ENCODE measurements at places on chromosomes 11 and 22.

DNA sequence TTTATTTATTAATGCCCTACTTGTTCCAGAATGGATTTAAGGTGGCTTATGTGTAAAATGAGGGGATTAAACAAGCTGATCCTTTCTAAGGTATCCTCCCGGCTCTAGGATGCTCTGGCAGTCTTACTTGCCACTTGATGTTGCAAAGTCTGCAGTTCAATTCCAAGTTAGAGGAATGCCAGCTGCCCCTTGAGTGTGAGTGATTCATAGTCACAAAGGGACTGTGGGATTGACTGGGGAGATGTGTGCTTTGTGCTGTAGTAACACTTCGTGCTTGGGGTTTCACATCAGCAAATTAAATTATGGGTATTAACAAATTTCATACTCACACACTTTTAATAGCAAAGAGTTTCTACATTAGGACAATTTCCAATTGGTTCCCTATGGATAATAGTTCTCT lies 550.8 kb upstream of the CADM1 start:
- DNase-seq: no peak

- DNase-seq: no peak
Observed at GRCh38 chr11:27212248-27212780, 150.7 kb downstream of the CCDC34 start.

DNA sequence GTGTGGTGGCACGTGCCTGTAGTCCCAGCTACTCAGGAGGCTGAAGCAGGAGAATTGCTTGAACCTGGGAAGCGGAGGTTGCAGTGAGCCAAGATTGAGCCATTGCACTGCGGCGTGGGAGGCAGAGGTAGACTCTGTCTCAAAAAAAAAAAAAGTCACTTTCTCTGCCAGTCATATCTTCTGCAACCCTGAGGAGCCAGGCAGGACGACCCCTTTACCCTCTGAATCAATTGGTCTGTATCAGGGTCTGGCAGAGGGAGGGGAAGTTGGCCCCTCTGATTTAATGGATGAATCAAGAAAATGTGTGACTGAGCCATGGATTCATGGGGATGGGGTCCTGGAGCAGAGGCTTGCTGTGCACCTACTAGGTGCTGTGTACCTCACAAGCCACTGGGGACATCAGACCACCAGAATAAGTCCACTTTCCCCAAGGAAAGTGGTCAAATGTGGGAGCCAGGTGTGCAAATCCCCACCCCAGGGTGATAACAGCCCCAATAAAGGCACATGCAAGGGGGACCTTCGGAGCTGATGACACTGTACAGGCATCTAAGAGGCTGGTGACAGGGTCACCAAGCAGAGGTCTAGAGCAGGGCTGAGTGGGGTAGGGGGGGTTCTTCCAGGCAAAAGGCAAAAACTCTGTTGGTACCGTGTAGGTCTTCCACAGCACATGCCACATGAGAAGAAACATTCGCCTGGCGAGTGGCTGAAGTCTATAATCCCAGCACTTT lies 29.0 kb downstream of the TXN2 start:
- DNase-seq: no peak

- no peak for DNase-seq
Observed at GRCh38 chr11:1123970-1124369, 33.8 kb upstream of the MUC5AC start.

DNA sequence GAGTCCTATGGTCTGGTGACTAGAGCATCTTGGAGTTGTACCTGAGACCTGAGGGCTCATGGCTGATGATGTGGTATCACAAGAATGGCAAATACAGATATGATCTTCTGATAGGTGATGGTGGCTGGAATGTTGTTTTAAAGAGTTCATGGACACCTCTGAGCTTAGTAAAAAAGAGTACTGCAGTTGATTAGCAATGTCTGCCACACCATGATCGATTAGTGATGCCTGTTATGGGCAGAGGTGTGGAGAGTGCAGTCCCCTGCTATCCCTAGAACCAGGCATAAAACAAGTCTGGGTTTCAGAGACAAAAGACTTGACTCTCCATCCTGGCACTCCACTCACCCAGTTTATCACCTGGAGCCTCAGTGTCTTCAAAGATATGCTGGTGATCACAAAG lies 1.4 kb upstream of the BATF2 start:
- DNase-seq: no peak

DNA sequence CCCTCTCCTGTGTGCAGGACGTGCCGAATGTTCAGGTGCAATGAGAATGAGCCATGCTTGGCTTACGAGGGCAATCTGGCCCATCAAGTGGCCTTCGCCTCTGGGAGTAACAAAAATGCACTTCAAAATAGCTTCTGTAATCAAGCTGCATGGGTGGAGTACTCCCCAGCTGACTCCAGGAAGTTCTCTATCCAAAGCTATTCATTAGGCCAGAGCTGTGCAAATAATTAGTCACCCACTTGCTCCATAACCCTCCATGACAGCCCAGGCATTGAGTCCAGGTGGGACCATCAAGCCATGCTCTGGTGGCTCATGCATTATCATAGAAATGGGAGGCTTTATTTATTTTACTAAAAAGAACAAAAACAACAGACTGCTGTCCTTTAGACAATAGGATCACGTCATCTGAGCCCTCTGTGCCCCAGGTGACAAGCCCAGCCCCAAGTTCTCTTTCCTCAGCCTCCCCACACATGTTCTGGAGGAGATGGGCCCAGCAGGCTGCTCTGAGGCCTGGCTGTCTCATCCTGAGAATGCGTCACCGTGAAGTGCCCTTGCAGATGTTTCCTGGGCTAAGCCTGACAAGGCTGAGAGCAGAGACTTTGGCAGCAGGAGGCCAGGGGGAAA lies 244.7 kb downstream of the ETS1 start:
- no peak for DNase-seq

GRCh38 chr22:34534101-34534500 lies 531.9 kb upstream of the ISX start:
- DNase-seq: no peak

GRCh38 chr11:1873048-1873812 lies 18.5 kb downstream of the PRR33 start:
- DNase-seq: no peak

- no peak for DNase-seq
Observed at GRCh38 chr22:42536166-42536565, 16.6 kb upstream of the RRP7A start.

- DNase-seq: no peak
Observed at GRCh38 chr11:133553885-133554740, 21.8 kb upstream of the OPCML start.

DNA sequence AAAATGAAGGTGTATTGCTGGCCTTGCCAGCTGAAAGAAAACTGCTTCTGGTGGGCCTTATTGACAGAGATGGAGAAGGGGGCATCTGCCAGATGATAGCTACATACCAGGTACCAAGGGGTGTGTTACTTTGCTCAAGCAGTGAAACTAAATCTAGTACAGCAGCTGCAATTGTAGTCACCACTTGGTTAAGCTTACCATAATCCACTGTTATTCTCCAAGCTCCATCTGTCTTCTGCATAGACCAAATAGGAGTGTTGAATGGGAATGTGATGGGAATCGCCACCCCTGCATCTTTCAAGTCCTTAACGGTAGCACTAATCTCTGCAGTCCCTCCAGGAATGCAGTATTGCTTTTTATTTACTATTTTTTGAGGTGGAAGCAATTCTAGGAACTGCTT lies 45.8 kb upstream of the LIN7C start:
- no peak for DNase-seq

- DNase-seq: no peak
Observed at GRCh38 chr22:43474161-43475101, 62.6 kb downstream of the MPPED1 start.

GRCh38 chr11:82924522-82925224 lies 23.1 kb downstream of the DDIAS start:
- DNase-seq: no peak

DNA sequence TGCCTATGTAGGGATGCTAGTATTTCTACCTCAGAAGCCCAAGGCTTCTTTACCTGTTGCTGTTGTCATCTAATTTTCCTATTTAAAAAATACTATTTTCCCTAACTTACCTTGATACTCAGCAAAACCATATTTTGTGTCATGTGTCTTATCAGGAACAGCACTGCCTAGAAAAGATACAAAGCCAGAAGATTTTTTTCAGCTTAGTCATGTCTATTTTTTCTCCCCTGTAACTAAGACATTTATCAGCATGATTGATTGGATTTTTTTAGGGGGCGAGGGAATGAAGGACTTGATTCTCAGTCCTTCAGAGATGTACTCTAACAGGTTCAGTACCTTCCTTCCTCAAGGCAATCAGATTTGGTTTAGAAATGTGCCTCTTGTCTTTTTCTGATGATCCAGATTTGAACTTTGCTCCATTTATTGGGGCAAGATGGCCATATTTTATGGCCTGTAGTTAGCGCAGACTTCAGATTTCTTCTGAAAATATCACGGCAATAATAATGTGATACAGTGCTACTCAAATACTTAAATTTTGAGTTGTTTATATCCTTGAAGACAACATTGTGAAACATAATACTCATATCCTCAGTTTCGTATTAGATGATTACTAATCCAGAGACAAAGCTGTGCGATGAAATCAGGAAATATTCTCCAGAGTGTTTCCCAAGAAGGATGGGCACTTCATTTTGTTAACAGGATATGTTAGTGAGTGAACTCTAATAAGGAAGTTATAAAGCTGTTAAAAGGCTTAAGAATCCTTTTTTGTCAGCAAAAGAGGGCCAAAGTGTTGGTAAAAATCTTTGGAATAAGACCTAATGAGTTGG lies 3.8 kb upstream of the PIK3IP1 start:
- no peak for DNase-seq

DNA sequence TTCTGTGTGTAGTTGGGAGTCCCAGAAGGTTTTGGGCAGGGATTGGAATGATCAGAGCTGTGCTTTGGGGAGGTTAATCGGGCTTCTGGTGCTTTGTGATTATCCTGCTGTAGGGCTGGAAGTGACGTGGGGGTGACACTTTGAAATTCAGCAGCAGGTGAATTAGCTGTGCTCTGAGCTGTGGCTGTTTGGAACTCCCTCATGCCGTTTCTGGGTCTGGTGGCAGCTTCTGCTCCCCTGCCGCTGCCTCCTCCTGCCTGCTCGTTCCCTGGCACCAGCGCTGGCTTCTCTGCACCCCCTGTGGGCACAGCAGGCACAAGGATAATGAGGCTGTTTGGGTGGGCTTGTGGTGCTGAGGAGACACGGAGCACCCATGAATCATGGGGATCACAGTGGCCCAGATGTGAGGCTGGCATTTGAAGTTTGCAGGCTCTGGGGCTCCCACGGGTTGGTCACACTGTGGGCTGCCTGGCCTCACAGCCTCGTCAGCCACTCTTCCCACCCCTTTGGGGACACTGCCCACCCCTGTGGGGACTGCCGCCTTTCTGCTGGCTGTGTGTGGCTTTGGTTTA lies 49.7 kb downstream of the TBC1D22A start:
- no peak for DNase-seq

GRCh38 chr22:44730490-44731356 lies 21.7 kb upstream of the ARHGAP8 start:
- no peak for DNase-seq

DNA sequence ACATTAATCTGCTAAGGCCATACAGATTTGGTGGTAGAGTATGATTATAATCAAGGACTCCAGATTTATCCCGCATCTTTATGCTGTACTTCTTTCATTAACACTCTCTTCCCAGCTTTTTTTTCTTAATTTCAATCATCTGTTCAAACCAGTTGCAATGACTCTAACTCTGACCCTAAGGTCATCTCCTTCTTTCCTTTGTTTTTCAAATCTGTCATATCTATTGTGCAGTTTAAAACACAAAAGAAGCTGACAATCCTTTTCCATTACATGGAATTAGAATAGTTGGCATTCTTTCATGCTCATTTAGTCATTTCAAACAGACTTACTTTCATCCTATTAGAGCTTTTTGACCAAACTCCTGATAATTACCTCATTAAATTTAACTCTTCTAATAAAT lies 53.6 kb upstream of the GRM5 start:
- DNase-seq: no peak

All from AG09319 (cell line).